Epithelial cell of prostate (primary cell): ENCODE measurements at places on chromosomes 7 and 10.

DNA sequence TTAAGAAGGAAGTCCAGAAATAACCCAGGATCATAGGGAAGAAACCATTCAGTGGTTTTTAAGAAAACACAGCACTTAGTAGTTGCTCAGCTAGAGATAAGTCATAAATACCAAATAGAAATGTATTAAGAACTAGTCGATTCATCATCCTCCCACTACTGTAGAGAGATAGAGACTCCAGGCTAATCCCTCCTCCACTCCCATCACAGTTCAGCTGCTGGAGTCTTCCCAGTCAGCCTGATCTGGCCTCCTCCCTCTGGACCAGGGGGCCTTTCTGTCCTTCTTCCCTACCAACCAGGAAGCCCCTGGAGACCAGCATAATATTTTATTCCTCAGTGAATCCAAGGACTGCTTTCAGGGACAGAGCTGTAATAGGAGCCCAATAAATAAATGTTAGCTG is 294.1 kb upstream of the YAE1 start:
- DNase-seq = no peak

- no peak for DNase-seq
Observed at GRCh38 chr7:121406944-121407343, 10.8 kb upstream of the FAM3C start.

GRCh38 chr7:127885222-127885772 is 145.9 kb downstream of the LRRC4 start:
- no peak for DNase-seq

DNA sequence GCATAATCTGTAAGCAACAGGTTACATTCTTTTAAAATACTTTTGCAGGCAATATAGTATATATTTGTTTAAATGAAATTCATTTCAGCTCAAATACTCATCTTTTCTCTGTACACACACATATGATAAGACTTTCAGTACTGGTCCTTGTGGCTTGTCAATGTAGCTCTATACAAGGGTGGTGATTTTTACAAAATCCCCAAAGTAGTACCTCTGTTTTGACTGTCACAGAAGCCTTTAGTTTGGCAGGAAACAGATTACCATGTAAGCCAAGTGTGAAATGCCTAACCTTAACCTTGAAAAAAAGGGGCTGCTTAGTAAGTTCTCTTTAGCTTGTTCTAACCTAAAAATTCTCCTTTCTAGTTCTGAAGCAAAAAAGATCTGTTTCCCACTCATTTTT is 87.9 kb downstream of the KCND2 start:
- no peak for DNase-seq

DNA sequence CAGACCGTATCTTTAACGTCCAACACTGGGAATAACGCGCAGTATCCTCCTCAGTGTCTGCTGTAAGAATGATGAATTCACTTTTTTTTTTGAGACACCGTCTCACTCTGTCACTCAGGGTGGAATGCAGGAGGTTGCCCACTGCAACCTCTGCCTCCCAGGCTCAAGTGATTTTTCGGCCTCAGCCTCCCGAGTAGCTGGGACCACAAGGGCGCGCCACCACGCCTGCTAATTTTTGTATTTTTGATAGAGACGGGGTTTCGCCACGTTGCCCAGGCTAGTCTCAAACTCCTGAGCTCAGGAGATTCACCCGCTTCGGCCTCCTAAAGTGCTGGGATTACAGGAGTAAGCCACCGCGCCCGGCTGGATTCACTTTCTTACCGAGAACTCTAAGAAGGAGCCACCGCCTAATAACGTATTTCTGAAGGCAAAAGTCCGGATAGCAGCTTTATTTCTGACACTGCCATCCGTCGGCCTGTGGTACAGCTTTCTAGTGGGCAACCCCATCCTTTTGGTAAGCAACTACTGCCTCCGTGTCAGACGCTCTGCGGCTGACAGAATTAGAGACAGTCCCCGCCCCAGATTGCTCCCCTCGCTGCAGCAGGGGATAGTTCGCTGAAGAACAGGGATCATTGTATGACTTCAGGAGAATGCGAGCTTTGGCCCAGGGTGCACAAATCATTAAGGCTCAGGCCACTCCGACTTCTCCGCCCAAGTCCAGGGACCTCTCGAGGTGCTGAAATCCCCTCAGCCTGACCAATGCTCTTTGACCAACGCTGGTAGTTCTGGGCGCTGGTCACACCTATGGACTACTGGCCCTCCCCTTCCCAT is 662 bp downstream of the POLR3A start:
- DNase-seq = no peak

- DNase-seq = no peak
Observed at GRCh38 chr7:95682913-95683312, 86.6 kb upstream of the PDK4 start.

- DNase-seq = no peak
Observed at GRCh38 chr10:86410542-86411124, 44.0 kb upstream of the GRID1 start.

GRCh38 chr10:14241196-14241595 is 89.5 kb downstream of the FRMD4A start:
- no peak for DNase-seq

- no peak for DNase-seq
Observed at GRCh38 chr10:49080071-49080470, 35.3 kb downstream of the VSTM4 start.

GRCh38 chr7:979886-980571 is 3.0 kb upstream of the CYP2W1 start:
- no peak for DNase-seq

GRCh38 chr10:81978238-81978637 is 103.2 kb downstream of the NRG3 start:
- DNase-seq = no peak

DNA sequence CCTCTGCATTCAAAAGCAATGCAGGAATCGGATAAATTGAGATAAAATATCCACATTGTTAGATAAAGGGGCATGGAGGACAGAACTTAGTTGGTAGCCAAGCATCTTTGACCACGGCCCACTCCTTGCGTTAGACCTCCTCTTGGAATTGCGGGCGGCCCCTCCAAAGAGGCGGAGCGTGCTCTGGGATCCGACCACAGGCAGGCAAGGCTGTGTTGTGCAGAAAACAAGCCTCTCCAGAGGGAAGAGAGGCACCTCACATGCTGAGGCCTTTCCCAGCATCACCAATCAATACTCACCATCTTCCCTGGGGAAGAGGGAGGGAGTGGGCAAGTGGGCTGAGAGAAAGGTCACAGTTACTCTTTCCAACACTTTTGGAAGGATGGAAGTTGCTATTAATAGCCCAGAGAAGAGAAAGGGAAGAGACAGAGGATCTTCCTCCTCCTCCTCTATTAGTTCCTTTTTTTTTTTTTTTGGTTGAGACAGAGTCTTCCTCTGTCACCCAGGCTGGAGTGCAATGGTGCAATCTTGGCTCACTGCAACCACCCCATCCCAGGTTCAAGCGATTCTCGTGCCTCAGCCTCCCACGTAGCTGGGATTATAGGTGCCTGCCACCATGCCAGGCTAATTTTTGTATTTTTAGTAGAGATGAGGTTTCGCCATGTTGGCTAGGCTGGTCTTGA is 49.7 kb upstream of the NRF1 start:
- DNase-seq = no peak

- DNase-seq = no peak
Observed at GRCh38 chr10:116466715-116467422, 39.2 kb downstream of the PNLIPRP3 start.

GRCh38 chr10:30384701-30385201 is 35.7 kb upstream of the MTPAP start:
- no peak for DNase-seq

- no peak for DNase-seq
Observed at GRCh38 chr10:68419376-68419775, 12.3 kb upstream of the RUFY2 start.
